ENCODE measurements at places on chromosomes 7 and 10. TPM values are rescaled to one million over a fixed set of nuclear protein-coding genes. Genes with fewer than 3 reads are reported as not detected.

- no peak for DNase-seq
Observed at GRCh38 chr7:73888959-73889358, 28.0 kb downstream of the TMEM270 start.

- DNase-seq, result no peak
Observed at GRCh38 chr7:39811161-39811614, 138.9 kb upstream of the CDK13 start.

- DNase-seq, result no peak
Observed at GRCh38 chr7:138568655-138569054, 108.6 kb downstream of the TRIM24 start.

DNA sequence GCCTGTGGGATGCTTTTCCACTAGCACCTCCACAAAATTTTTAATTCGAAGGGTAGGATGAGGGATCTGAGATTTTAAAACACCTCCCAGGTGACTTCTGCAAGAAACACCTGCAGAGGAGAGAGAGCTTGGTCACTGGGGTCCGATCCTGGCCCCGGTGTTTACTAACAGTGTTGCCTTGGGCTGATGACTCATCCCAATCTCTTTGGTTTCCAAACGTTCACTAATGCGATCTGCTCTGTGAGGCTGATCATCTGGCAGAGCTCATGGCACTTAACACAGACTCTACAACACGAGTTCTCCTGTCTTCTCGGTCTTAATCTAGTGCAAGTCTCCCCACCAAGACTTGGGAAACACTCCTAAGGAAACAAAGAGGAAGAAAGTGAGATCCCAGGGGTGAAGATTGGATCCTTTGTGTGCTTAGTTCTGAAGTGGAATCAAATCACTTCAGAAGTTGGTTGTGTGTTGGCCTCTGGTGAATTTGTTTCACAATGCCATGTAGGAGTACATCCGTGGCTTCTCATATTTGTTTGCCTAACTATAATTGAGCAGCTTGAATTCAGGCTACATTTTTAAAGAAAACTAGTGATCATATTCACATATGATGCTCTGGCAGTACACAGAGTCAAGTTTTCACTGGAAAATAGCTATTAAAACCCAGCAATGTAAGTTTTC lies 407.9 kb downstream of the NRG3 start:
- no peak for DNase-seq

Gene ANKMY2
- total RNA-seq, result 18.7 TPM

All from activated naive CD8-positive, alpha-beta T cell treated with anti-CD3 and anti-CD28 coated beads, Interleukin-2, amount 10 ng/mL, durations not matched to agents 7 days and 5 days (primary cell).